ENCODE measurements at places on chromosomes 5 and 9. TPM values are rescaled to one million over a fixed set of nuclear protein-coding genes. Genes with fewer than 3 reads are reported as not detected.

The ANKRD18B gene
- total RNA-seq = 0.93 TPM

GRCh38 chr9:133701321-133701980 is 36.7 kb downstream of the SARDH start:
- no peak for DNase-seq

- DNase-seq = peak; percentile 20
These were observed 372.8 kb upstream of the RFX3 start for GRCh38 chr9:3898461-3899218.

GRCh38 chr5:6166698-6167394 is 211.5 kb downstream of the MED10 start:
- DNase-seq = no peak
